ENCODE measurements at places on chromosomes 6 and 20. TPM values are rescaled to one million over a fixed set of nuclear protein-coding genes. Genes with fewer than 3 reads are reported as not detected.

The DDX43 gene
- not detected for total RNA-seq

The NDRG3 gene
- 36.9 TPM for total RNA-seq

- DNase-seq: no peak
These were observed 26.5 kb upstream of the SMIM29 start for GRCh38 chr6:34275128-34275804.

DNA sequence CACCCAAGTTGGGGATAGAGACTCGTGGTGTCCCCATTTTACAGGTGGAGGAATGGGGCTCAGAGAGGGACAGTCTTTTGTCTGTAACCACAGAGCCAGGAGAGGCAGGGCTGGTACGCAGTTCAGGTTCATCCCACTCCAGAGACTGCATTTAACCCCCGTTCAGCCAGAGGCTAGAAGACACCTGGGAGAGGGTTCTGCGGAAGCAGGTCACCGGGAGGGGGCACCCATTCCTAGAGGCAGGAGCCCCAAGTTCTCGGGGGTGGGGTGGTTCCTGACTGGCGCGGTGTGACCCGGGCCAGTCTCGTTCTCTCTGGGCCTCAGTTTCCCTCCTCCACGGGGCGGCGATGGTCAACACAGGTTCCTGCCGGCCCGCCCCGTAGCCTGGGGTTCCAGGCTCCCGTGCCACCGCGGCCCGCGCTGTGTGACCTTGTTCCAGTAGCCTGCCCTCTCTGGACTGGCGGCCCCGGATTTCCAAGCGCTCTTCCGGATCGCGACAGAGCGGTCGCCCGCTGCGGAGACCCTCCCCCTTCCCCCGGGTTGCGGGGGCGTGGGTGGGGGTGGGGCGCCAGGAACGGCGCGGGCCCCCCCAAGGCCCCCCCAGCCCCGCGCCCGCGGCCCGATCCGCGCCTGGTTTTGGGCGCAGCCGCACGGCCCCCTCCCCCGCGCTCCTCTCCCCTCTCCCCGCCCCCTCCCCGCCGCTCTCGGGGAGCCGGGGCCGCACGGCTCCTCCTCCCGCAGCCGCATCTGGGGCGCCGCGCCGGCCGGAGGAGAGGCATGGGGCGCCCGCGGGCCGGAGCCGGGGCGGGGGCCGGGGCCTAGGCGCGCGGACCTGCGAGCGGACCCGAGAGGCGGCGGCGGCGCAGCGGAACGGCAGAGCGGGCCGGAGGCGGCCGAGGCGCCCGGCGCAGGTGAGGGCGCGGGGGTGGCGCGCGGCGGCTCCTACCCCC is at the start of gene DLGAP4:
TSS of gene DLGAP4 (plus strand) at position 738 of the 950 bp plus-strand sequence. CDS start 125,379 bp downstream, outside the sequence.
- DNase-seq: no peak

- DNase-seq: no peak
These were observed 146.1 kb downstream of the TTLL2 start for GRCh38 chr6:167470836-167471547.

GRCh38 chr6:87336367-87336766 is 7.3 kb upstream of the GJB7 start:
- no peak for DNase-seq

GRCh38 chr6:53651205-53651763 is 14.3 kb downstream of the KLHL31 start:
- DNase-seq: no peak

GRCh38 chr6:166344240-166344639 is 1.9 kb upstream of the SFT2D1 start:
- DNase-seq: no peak
